A549 treated with Mapracorat at 1 μM for 4 hours (cell line): ENCODE measurements at places on chromosomes 16 and 17. TPM values are rescaled to one million over a fixed set of nuclear protein-coding genes. Genes with fewer than 3 reads are reported as not detected.

The RAP1GAP2 gene
- total RNA-seq = 22.5 to 30.6 TPM (median 27.6 TPM) in 5 replicates

The NSMCE1 gene
- total RNA-seq = 52.4 to 61.5 TPM (median 58.2 TPM) in 5 replicates

The SSH2 gene
- total RNA-seq = 24.0 to 33.0 TPM (median 30.2 TPM) in 5 replicates

The ZNF423 gene
- total RNA-seq = 0.05 to 0.29 TPM (median 0.08 TPM) in 5 replicates

The PRSS22 gene
- 0.64 to 1.5 TPM (median 1.2 TPM) in 5 replicates for total RNA-seq

The NLRP1 gene
- total RNA-seq = 2.6 to 3.4 TPM (median 2.8 TPM) in 5 replicates

The GTF3C1 gene
- total RNA-seq = 61.7 to 72.0 TPM (median 70.3 TPM) in 5 replicates

The RND2 gene
- 0.11 to 0.19 TPM (median 0.16 TPM) in 5 replicates for total RNA-seq

The FGF11 gene
- 0.82 to 1.3 TPM (median 0.82 TPM) in 5 replicates for total RNA-seq

The ARL5C gene
- not detected in 5 replicates for total RNA-seq

The MGAT5B gene
- 15.2 to 23.1 TPM (median 22.1 TPM) in 5 replicates for total RNA-seq

The TBC1D28 gene
- not detected in 5 replicates for total RNA-seq

The CSH2 gene
- total RNA-seq = not detected in 5 replicates

The MYADML2 gene
- total RNA-seq = not detected in 5 replicates

The DLG4 gene
- 6.2 to 7.8 TPM (median 6.7 TPM) in 5 replicates for total RNA-seq

The ALOX12B gene
- total RNA-seq = 1.1 to 2.3 TPM (median 1.8 TPM) in 5 replicates

The PPP1R27 gene
- 0.09 to 0.39 TPM (median 0.19 TPM) in 3 of 5 replicates, not detected in the others for total RNA-seq

The KRT222 gene
- 0.34 to 0.63 TPM (median 0.37 TPM) in 5 replicates for total RNA-seq

The VTN gene
- 15.7 to 22.7 TPM (median 20.1 TPM) in 5 replicates for total RNA-seq

The PIGS gene
- 54.1 to 62.3 TPM (median 59.6 TPM) in 5 replicates for total RNA-seq

The HYDIN gene
- total RNA-seq = 0.18 to 0.65 TPM (median 0.39 TPM) in 5 replicates

The CFAP119 gene
- total RNA-seq = 5.5 to 9.4 TPM (median 8.9 TPM) in 5 replicates

The TBC1D26 gene
- total RNA-seq = not detected in 5 replicates
